ENCODE measurements at places on chromosomes 1 and 21.

DNA sequence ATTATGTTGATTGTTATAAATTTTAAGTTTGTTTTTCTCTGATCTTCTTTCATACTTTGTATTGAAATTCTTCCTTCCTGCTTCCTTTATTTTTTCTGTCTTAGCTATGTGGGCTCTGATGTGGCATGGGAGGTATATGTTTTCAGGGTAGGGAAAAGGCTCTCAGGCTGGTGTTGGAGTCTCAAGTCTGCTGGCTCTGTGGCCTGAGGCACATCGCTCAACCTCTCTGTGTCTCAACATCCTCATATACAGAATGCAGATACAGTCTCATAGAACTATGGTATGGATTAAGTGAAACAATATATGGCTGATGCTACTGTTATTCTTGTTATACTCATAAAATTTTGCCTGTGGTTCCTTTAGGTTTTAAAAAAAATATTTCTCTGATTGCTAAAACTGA, 105.9 kb downstream of the KCNN3 start:
- peaks cover 21% of the 10 kb centered on the region for H3K27me3 ChIP-seq
- no peak for DNase-seq
- no peak overlapping the region for H3K4me3 ChIP-seq
- H3K36me3 ChIP-seq, result no peaks in the 10 kb centered on the region

DNA sequence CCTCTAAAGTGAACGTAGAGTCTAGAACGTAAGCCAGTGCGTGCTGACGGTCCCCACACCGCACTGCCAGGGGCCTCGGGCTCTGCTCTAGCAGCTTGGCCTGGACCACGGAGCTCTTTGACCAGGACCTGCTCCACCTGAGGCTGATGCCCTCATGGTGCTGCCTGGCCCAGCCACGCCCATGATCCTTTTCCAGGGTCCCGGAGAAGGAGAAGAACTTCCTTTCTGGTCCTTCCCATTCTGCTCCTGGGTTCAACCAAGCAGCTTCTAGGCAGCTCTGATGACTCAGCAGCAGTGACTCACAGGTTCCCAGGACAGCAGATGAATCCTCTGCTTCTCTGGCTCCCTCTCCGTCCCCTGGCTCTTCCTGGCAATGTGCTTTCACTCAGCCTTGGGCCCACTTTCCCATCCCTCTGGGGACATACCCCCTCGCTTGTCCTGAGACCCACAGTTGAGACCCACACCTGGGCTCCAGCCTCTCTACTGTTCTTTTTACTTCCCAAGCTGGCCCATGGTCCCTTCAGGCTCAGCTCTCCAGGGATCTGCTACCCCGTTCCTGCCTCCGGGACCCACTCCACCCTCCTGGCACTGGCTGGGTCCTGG, 246.3 kb upstream of the RAB4A start:
- H3K4me3 ChIP-seq, result no peak overlapping the region
- no peaks in the 10 kb centered on the region for H3K27me3 ChIP-seq
- DNase-seq, result peak; percentile 91
- H3K27ac ChIP-seq, result no peak overlapping the region
- no peaks in the 10 kb centered on the region for H3K36me3 ChIP-seq

- H3K36me3 ChIP-seq, result no peaks in the 10 kb centered on the region
- H3K4me3 ChIP-seq, result no peak overlapping the region
- H3K27me3 ChIP-seq, result peaks cover 2% of the 10 kb centered on the region
Observed at GRCh38 chr1:62312698-62313097, 6.5 kb downstream of the KANK4 start.

GRCh38 chr1:240906477-240906876, 294.5 kb upstream of the GREM2 start:
- no peak for DNase-seq
- H3K4me1 ChIP-seq, result no peaks in the 10 kb centered on the region
- no peaks in the 10 kb centered on the region for H3K36me3 ChIP-seq
- H3K4me3 ChIP-seq, result no peak overlapping the region
- no peaks in the 10 kb centered on the region for H3K27me3 ChIP-seq

- H3K27ac ChIP-seq, result no peak overlapping the region
- no peaks in the 10 kb centered on the region for H3K27me3 ChIP-seq
- no peaks in the 10 kb centered on the region for H3K36me3 ChIP-seq
- no peaks in the 10 kb centered on the region for H3K4me1 ChIP-seq
Observed at GRCh38 chr1:55870106-55870505, 654.9 kb upstream of the USP24 start.

DNA sequence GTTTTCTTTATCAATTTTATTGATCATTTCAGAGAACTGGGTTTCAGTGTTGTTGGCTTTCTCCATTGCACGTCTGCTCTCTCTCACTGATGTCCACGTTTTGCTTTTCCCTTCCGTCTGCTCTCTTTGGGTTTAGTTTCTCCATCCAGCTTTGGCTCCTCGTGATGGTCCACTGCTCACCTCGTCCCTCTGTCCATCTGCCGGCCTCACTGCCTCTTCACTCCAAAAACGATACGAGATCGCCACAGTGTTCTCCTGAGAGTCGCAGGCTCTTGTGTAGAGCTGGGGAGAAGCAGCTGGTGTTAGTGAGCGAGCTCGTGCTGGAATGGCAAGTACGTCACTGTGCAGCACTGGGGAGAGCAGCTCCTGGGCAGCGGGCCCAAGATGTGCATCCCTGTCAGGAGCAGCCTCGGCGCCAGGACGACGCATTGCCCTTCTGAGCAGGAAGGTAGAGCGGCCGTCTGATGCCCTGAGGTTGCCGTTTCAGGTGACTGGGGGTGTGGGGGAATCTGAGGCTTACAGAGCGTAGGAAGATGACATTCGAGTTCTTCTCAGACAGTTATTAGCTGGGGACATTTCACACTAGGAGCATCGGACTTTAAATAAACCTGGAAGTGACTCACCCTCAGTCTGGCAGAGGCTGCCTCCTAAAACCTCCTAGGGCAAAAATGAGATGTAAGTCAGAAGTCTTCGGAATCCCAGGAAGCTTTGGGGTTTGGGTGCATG, 31.4 kb upstream of the PCBP3 start:
- H3K27me3 ChIP-seq, result no peaks in the 10 kb centered on the region
- H3K4me1 ChIP-seq, result no peaks in the 10 kb centered on the region
- H3K4me3 ChIP-seq, result no peak overlapping the region
- H3K36me3 ChIP-seq, result no peaks in the 10 kb centered on the region
- no peak overlapping the region for H3K27ac ChIP-seq

GRCh38 chr1:226064816-226065248, 2.3 kb downstream of the H3-3A start:
- H3K36me3 ChIP-seq, result no peaks in the 10 kb centered on the region
- peak; percentile 70 for DNase-seq
- H3K27me3 ChIP-seq, result no peaks in the 10 kb centered on the region
- peaks cover 6% of the 10 kb centered on the region for H3K4me1 ChIP-seq
- H3K4me3 ChIP-seq, result no peak overlapping the region

DNA sequence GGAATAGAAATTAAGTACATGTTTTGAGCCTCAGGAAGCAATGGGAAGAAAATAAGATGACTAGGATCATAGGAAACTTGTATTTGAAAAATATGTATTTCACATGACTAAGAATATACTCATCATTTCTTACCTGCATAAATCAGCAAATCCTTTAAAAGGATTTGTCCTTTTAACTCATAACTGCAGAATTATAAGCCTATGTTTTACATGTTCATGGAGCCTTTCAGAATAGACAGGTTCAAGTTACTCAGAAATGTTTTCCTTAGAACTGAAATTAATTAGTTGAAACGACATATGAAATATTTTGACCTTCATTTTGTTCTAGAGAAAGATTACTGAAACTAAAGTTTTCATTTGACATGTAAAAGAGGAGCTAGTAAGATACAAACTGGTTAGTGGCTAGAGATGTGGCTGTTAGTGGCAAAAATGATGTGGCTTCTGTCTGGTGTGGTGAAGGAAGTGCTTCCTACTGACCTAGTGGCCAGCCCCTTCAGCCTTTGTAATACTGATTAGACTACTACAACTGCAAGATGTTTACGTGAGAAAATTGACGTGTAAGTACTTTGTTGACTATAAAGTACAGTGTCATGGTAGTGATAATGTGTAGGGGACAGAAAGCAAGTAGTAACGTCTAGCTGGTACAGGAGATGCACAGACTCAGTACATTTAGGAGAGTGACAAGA, 54.7 kb downstream of the PACC1 start:
- H3K4me3 ChIP-seq, result no peak overlapping the region
- H3K36me3 ChIP-seq, result no peaks in the 10 kb centered on the region
- no peak for DNase-seq
- H3K27me3 ChIP-seq, result no peaks in the 10 kb centered on the region

- H3K27me3 ChIP-seq, result no peaks in the 10 kb centered on the region
- no peak for DNase-seq
- H3K27ac ChIP-seq, result no peak overlapping the region
- H3K36me3 ChIP-seq, result no peaks in the 10 kb centered on the region
- no peak overlapping the region for H3K4me3 ChIP-seq
Observed at GRCh38 chr21:41868062-41868710, 11.0 kb downstream of the PRDM15 start.

GRCh38 chr1:64343105-64343822, 126.7 kb upstream of the CACHD1 start:
- H3K4me3 ChIP-seq, result no peak overlapping the region
- DNase-seq, result no peak
- no peak overlapping the region for H3K27ac ChIP-seq
- H3K4me1 ChIP-seq, result no peaks in the 10 kb centered on the region

- H3K27ac ChIP-seq, result no peak overlapping the region
- H3K36me3 ChIP-seq, result no peaks in the 10 kb centered on the region
- H3K4me1 ChIP-seq, result no peaks in the 10 kb centered on the region
- DNase-seq, result no peak
Observed at GRCh38 chr1:33306653-33307493, 14.0 kb downstream of the A3GALT2 start.

- no peak for DNase-seq
- no peaks in the 10 kb centered on the region for H3K36me3 ChIP-seq
- no peaks in the 10 kb centered on the region for H3K27me3 ChIP-seq
Observed at GRCh38 chr1:113396585-113396984, 6.3 kb downstream of the MAGI3 start.

DNA sequence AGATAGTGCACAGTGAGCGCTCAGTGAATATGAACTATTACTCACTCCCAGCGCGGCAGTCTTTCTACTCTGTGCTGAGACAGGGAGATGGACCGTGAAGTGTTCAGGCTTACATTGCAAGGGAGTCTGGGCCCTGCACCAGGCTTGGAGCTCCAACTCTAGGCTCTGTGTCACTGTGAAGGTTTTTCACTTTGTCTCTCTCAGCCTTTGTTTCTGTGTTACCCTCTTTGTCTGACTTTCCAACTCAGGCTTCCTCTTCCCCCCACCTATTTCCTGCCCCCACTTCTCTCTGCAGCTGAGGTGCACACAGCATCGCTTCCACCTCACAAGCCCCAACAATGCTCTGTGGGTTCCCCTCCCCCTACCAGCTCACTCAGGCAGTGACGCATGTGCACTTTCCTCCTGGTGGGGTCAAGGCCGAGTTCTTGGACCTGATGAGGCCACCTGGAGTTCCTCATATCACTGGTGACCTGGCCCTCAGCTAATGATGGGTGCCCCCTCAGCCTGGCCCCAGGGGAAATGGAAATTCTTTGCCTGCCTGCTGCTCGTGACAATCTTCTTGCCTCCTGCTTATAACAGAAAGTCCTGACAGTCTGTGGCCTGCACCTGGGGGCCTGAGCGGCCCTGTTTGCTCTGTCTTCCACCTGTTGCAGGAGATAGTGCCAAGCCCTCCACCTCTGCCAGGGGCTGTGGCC, 1.1 kb upstream of the LCK start:
- no peaks in the 10 kb centered on the region for H3K27me3 ChIP-seq
- DNase-seq, result peak; percentile 53
- H3K36me3 ChIP-seq, result no peaks in the 10 kb centered on the region
- no peaks in the 10 kb centered on the region for H3K4me1 ChIP-seq
- H3K4me3 ChIP-seq, result no peak overlapping the region
- H3K27ac ChIP-seq, result peak overlapping the region; percentile 60

- H3K36me3 ChIP-seq, result no peaks in the 10 kb centered on the region
- peak; percentile 45 for DNase-seq
- H3K4me1 ChIP-seq, result no peaks in the 10 kb centered on the region
- no peak overlapping the region for H3K4me3 ChIP-seq
- no peak overlapping the region for H3K27ac ChIP-seq
Observed at GRCh38 chr1:204254031-204254661, 40.4 kb upstream of the GOLT1A start.

DNA sequence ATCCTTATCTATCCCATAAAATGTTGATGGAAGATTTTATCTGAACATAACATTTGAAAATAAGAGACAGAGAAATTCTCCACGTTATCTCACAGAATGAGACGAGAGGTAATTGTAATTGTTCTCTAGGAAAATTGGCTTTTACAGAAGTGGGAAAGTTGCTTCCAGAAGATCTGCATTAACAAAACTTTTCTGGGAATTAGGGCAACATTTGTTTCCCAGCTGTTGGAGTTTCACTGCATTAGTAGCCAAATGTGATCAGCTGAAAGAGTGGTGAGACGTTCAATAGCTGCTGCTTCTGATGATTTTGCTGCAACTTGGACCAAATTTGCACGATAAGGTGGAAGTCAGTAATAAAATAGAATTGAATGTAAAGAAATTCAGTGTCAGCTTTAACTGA, 7.6 kb downstream of the CHODL start:
- H3K36me3 ChIP-seq, result no peaks in the 10 kb centered on the region
- H3K4me3 ChIP-seq, result no peak overlapping the region
- no peaks in the 10 kb centered on the region for H3K27me3 ChIP-seq
- H3K4me1 ChIP-seq, result no peaks in the 10 kb centered on the region
- no peak overlapping the region for H3K27ac ChIP-seq
- DNase-seq, result no peak

DNA sequence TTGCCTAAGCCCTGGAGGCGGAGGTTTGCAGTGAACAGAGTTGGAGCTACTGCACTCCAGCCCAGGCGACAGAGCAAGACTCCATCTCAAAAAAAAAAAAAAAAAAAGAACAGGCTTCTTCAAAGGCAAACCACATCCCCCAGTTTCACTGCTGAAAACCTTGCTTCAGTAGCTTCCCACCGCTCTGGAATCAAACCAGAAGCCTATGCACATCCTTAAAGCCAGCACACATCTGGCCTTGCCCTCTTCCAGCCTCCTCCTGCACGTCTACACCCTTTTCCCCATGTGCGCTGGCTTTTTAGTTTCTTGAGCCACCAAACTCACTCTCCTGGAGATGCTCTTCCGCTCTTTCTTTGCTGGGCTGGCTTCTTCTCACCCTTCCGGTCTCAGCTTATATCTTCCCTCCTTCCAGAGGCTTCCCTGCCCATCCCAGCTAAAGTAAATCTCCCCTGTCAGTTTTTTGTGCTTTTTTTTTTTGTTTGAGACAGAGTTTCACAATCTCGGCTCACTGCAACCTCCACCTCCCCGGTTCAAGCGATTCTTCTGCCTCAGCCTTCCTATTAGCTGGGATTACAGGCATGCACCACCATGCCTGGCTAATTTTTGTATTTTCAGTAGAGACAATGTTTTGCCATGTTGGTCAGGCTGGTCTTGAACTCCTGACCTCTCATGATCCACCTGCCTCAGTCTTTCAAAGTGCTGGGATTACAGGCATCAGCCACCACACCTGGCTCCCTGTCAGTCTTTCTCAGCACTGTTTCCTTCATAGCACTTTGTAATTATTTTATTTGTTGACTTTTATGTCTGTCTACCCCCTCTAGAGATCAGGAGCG, 42.0 kb upstream of the ID3 start:
- no peak for DNase-seq
- H3K4me1 ChIP-seq, result no peaks in the 10 kb centered on the region
- H3K27ac ChIP-seq, result no peak overlapping the region
- H3K36me3 ChIP-seq, result no peaks in the 10 kb centered on the region
- no peaks in the 10 kb centered on the region for H3K27me3 ChIP-seq
- no peak overlapping the region for H3K4me3 ChIP-seq
